ENCODE measurements at places on chromosomes 5 and 9. TPM values are rescaled to one million over a fixed set of nuclear protein-coding genes. Genes with fewer than 3 reads are reported as not detected.

SHC3 gene
- polyA plus RNA-seq: 0.32 TPM

SOWAHA gene
- 33.8 TPM for polyA plus RNA-seq

SCGB3A1 gene
- polyA plus RNA-seq: not detected

NMRK1 gene
- polyA plus RNA-seq: 21.0 TPM

UGT3A1 gene
- not detected for polyA plus RNA-seq

CYLC2 gene
- not detected for polyA plus RNA-seq
